ENCODE measurements at places on chromosomes 12 and 14. TPM values are rescaled to one million over a fixed set of nuclear protein-coding genes. Genes with fewer than 3 reads are reported as not detected.

DNA sequence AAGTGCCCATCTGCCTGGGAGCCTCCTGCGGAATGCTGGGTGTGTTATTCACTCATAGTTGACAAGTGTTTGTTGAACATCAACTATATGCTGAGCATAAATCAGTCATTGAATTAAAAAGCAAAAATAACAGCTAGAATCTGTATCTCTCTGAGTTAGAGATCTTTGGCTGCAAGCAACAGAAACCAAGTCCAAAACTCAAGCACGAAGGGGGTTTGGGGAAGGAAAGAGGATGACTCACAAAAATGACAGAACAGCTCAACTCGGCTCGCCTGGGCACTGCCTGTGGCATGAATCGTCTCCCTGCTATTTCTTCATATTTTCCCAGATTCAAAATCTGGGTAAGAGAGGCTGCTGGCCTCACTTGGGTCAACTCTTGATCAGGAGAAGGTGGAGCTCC lies 72.6 kb upstream of the NCOR2 start:
- no peak for DNase-seq

GRCh38 chr14:21220874-21221477 lies 48.3 kb downstream of the HNRNPC start:
- no peak for DNase-seq

DNA sequence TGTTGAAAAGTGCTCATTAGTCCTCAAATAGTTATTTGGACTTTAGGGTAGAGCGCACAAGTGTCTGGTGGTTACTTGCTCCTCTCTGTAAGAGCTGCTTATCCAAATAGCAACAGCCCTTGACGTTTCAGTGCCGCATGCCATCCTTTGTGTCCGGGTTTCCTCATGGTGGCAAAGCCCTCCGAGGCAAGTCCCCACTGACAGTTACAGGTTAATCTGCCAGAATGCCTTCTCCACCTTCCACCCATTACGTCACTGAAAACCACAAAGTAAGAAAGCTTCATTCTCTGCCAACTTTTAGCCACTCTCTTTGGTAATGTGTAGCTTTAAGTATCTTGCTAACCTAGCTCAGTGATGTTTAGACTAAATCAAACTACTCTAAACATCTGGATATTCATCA lies 78.6 kb downstream of the POLR3B start:
- peak; percentile 67 for DNase-seq

DNA sequence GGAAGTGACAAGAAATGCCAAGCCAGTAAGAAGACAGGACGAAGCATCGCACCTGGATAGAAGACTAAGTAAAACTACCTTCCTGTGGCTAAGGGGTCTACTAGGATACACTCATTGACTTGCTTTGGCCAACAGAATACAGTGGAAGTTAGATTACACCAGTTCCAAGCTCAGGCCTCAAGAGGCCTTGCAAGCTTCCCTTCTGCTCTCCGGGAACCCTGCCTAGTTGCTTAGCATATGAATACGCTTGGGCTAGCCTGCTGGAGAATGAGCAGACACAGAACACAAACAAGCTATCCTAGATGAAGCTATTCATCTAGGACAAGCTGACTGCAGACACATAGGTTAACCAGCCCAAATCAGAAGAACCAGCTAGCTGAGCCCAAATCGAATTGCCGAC lies 97.0 kb downstream of the DPF3 start:
- no peak for DNase-seq

The LGALS3 gene
- total RNA-seq, result 79.4 TPM

The EML1 gene
- total RNA-seq, result 18.5 TPM

All from H4 (cell line).